ENCODE measurements at places on chromosomes 13 and 19.

GRCh38 chr19:367561-367960 lies 23.0 kb upstream of the MIER2 start:
- DNase-seq = peak; percentile 84

DNA sequence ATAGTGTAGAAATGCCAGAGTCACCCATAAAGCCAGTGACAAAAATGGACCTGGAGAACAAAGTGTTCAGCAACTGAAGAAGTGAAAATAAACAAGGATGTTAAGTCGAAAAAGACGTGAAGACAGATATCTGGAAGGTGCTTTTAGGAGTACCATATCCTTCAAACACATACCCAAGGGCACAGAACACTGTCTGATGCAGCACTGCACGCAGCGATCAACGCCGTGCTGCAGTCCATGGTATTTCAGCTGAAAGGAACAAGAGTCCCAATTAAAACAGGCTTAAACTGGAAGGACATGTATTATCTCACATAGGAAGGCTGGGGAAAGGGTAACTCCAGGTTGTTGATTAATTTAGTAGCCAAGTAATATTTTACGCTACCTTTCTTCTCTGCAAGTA lies 108.2 kb downstream of the SGCG start:
- DNase-seq = no peak

DNA sequence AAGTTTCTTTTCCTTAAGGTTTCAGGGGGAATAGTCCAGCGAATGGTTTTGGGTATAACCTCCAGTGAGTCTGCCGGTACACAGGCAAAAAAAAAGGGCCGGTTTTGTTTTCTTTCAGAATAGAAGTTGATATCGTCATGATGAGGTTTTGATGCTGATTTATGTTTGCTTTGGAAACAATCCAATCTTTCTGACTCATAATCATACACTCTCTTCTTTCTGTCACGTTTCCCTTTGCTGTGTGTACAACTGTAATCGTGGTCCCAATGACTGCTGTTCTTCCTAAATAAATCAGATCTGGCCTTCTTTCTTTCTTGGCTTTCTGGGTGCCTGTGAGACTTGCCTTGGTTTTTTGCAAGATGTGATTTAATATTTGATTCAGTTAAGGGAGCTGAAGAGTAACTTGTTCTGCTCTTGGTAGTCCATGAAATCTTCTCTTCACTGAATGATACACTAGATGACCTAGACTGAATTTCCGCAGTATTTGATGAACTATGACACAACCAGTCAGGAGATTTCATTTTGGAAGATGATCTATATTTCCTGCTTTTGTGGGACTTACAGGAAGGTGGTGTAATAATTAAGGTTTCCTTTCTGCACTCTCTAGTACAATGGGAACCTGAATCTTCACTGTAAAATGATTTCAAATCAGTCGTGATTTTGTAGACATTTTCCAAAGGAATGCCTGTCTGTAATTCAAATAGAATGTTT lies 34.9 kb upstream of the METTL21C start:
- DNase-seq = no peak

- no peak for DNase-seq
These were observed 10.6 kb upstream of the PNMA8A start for GRCh38 chr19:46481947-46482346.

DNA sequence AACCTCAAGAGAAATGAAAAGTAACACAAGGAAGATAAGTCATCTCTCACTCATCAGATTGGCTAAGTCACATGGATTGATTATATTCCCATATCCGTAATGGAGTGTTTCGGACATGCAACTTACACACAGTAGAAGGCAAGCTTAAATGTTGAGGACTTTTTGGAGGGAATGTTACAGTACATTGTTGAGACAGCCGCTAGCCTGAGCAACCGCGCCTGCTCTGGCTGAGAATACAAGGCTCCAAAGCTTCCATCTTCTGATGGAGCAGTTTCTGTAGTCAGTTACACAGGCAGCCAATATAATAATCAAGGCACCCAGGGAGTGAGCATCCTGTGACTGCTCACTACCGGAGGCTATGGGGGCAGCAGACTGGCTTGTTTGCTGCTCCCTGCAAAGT lies 1.0 kb upstream of the CRYL1 start:
- no peak for DNase-seq

DNA sequence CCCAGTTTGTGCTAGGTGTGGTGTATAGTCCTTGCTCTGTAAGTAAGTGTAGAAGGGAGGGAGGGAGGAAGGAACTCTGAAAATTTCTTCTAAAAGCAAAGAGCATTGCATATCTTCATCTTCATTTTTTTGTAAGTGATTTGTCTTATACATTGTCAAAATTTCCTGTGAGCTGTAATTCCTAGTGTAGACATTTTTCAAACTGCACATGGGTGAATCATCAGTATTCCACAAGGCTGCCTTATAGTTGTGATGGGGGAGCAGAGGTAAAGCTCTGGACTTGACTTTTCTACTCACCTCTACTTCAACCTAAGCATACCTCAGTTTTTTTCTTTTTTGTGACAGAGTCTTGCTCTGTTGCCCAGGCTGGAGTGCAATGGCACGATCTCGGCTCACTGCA lies 86.9 kb downstream of the CDK8 start:
- no peak for DNase-seq

DNA sequence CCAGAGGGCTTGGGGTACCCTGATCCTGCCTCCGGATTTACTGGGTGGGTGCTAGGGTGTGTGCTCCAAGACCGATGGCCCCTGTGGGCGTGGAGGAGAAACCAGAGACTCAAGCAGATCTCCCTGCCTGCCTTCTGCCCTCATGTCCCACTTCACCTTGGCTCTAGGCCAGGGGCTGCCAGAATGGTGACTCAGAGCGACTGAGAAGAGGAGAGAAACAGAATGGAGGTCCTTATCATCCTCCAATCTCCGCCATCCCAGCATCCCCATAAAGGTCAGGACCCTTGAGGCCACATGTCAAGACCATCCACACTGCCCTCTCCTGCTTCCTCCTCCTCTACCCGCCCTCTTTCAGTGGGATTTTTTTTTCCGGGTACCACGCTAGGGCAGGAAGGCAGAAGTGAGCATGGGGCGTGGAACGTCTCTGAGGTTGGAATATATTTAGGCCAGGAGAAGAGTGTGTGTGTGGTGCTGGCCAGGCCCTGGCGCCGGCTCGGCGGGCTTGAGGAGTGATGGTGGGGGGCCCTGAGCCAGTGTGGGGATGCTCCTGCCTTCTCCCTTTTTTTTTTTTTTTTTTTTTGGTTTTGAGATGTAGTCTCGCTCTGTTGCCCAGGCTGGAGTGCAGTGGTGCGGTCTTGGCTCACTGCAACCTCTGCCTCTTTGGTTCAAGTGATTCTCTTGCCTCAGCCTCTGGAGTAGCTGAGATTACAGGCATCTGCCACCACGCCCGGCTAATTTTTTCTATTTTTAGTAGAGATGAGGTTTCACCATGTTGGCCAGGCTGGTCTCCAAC lies 22.3 kb downstream of the IER2 start:
- peak; percentile 33 for DNase-seq

Measured in NB4 (cell line).